ENCODE measurements at places on chromosomes 16 and 17. TPM values are rescaled to one million over a fixed set of nuclear protein-coding genes. Genes with fewer than 3 reads are reported as not detected.
A peak's percentile ranks its signal among the peaks of the same experiment; 100 is the strongest.

The CD68 gene
- total RNA-seq = 3.3 TPM

The IST1 gene
- total RNA-seq = 174 TPM

The WFDC1 gene
- total RNA-seq = 5.6 TPM

DNA sequence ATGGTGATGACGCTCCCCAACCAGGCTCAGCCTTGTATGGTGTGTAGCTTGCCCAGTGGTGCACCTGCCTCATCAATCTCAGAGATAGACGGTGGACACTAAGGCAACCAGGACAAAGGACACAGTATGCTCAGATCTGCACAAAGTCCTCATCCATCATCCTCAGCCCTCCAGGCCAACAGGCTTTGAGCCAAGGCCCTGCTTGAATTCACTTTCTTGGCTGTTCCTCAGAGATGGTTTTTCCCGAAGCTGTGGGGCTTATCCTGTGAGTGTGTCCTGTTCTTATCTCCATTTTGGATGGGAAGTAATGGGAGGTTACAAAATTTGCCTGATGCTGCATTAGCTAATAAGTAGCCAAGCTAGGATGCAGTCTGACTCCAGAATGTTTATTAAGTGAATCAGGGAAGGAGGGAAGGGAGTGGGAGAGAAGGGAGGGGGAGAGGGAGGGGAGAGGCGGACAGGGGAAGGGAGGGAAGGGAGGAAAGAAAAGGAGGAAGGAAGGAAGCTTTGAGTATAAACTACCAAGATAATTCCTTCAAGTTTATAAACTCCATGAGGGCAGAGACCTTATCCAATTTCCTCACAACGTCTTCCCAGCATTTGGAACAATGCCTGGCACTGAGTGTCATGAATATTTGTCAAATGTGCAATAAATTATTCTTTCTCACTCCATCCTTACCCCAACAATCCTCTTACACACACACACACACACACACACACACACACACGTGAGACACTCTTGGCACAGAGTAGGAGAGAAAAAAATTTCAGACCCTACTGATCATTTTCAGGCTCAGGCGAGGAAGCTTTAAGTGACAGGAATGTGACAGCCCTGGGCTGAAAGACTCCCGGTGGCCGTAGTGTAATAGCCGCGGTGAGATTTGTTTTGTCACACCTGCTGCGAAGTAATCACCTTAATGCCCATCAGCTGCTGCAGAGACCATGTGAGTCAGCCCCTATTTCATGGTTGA is 84.3 kb downstream of the BMERB1 start:
- H3K36me3 ChIP-seq = peaks cover 7% of the 10 kb centered on the region
- H3K27me3 ChIP-seq = no peaks in the 10 kb centered on the region
- H3K4me3 ChIP-seq = no peak overlapping the region
- H3K4me1 ChIP-seq = peaks cover 14% of the 10 kb centered on the region

- no peak for DNase-seq
- no peaks in the 10 kb centered on the region for H3K36me3 ChIP-seq
- no peak overlapping the region for H3K4me3 ChIP-seq
These were observed 2.9 kb upstream of the EPX start for GRCh38 chr17:58189436-58190146.

GRCh38 chr16:70252355-70252988 is 732 bp upstream of the EXOSC6 start:
- peak overlapping the region; percentile 73 for H3K4me3 ChIP-seq
- DNase-seq = peak; percentile 64
- H3K27me3 ChIP-seq = no peaks in the 10 kb centered on the region
- peaks cover 25% of the 10 kb centered on the region for H3K36me3 ChIP-seq

DNA sequence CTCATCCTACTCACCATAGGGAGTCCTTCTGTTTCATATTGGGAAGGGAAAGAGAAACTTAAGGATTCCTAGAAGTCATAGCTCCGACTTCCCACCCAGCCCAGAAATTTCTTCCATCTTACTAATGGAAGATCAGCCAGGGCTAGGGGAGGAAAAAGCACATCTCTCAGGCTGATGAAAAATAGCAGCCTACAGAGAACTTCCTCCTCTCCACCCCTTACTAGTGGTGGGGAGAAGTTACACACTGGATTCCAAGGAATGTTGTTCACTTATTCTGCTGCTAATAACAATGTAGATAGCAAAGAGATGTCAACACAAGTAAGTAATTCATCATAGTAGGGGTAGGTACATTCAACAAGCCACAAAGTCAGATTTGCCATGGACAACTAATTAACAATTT is 94.4 kb downstream of the SPACA3 start:
- H3K27me3 ChIP-seq = peaks cover 37% of the 10 kb centered on the region
- no peaks in the 10 kb centered on the region for H3K4me1 ChIP-seq

DNA sequence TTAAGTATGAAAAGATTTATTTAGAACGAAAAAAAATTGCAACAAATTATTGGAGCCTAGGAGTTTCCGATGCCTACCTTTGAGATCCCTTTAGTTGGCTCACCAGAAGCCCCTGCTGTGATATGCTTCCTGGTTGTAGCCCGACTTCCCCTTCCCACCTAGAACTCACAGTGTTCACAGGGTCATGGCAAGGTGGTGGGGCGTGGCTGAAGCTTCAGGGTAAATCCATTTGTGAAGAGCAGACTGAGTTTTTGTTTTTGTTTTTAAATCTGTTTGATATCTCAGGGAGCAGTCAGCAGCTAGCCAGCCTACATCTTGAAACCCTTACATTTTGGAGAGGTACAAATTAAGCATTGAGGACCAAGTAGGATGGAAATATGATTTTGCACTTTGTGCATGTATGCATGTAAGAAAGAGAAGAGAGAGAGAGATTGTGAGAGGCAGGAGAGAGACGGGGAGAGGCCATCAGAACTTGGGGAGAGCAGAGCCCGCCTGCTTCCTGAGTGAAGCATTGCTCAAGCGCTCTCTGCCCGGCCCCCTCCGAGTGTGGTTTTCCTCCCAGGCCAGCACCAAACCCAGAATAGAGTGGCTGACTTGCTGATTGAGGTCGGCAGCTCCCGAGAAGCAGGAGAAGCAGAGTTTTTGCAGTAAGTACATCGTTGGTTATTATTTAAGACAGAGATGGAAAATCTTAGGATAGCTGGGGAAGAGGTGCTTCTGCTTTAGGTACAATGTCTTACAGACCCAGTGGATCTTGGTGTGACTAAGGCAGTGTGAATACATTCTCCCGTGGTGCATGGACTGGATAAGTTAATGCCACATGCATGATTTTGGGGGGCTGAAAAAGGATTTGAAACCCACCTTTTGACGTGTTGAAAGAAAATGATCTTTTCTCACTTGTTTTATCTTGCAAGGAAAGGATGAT is 64.2 kb downstream of the SPECC1 start:
- no peak overlapping the region for H3K27ac ChIP-seq
- no peak for DNase-seq
- H3K36me3 ChIP-seq = no peaks in the 10 kb centered on the region
- H3K27me3 ChIP-seq = peaks cover 4% of the 10 kb centered on the region
- peaks cover 23% of the 10 kb centered on the region for H3K4me1 ChIP-seq
- no peak overlapping the region for H3K4me3 ChIP-seq

DNA sequence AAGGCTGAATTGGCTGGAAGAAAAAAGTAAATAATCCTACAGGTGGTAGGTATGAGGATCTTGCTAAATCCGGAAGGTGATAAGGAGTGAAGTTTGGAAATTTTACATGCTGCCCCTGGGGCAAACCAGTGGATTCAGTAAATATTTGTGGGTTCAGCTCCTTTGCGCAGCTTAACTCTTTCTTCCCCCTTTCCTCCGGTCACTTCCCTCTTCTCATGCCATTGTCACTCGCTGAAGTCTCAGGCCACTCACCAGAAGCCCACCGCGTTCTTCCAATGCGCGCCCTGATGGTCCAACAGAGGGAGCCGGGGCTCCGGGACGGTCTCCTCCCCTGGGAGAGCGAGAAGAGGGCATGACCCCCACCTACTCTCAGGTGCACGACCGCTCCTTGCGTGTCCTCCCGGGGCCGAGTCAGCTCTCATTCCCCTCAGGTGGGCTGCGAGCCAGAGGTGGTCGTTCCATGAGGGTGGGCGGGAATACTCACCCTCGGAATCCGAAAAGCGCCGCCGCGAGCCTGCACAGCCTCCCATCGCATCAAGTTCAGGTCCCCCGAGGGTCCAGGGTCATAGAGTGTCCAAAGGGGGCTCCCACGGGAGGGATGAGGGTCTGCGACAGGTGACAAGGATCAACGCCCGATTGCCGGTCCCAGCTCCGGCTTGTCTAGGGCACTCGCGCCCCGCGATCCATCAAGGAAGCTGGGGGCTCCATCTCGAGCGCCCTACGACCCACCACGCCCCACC is 474 bp downstream of the CLN3 start:
- H3K36me3 ChIP-seq = peaks cover 5% of the 10 kb centered on the region
- DNase-seq = no peak
- peaks cover 4% of the 10 kb centered on the region for H3K4me1 ChIP-seq
- no peaks in the 10 kb centered on the region for H3K27me3 ChIP-seq

- no peak overlapping the region for H3K4me3 ChIP-seq
- DNase-seq = no peak
- peaks cover 4% of the 10 kb centered on the region for H3K4me1 ChIP-seq
- H3K36me3 ChIP-seq = no peaks in the 10 kb centered on the region
- no peaks in the 10 kb centered on the region for H3K27me3 ChIP-seq
- no peak overlapping the region for H3K27ac ChIP-seq
These were observed 219.0 kb downstream of the FTO start for GRCh38 chr16:53922807-53923571.

GRCh38 chr17:19341641-19342610 is 20.6 kb downstream of the B9D1 start:
- no peaks in the 10 kb centered on the region for H3K27me3 ChIP-seq
- H3K4me1 ChIP-seq = peaks cover 44% of the 10 kb centered on the region
- no peaks in the 10 kb centered on the region for H3K36me3 ChIP-seq

- H3K27ac ChIP-seq = no peak overlapping the region
- H3K4me1 ChIP-seq = peaks cover 7% of the 10 kb centered on the region
- H3K27me3 ChIP-seq = no peaks in the 10 kb centered on the region
- no peak for DNase-seq
- H3K4me3 ChIP-seq = no peak overlapping the region
- H3K36me3 ChIP-seq = peaks cover 21% of the 10 kb centered on the region
These were observed 23.5 kb downstream of the TMC6 start for GRCh38 chr17:78105101-78105500.

DNA sequence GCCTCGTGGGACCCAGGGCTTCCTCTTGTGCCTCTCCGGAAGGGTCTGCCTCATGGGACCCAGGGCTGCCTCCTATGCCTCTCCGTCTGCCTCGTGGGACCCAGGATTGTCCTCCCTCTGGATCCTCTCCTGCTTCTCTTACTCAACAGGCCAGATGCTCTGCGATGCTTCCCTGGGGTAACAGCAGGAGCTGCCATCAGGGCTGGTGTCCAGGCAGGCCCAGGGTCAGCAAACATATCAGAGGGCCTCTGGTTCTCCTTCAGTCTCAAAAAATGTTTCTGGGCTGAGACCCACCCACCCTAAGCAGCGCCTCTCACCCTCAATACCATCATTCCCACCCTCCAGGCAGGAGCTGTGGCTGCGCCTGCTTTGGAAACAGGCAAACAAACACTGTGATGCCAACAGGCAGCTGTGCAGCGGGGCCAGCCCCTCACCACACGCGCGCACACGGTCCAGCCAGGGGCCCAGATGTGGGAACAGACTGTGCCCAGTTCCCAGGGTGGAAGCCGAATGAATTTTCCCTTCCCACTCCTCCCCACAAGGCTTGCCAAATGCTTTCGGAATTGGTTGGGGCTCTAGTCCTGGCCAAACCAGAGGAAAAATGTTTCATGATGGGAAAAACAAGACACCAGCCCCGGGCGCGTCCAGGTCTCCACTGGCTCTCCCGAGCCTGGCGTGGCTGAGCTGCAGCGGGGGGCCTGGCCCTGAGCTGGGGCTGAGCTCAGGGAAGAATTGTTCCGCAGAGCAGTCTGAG is 11.3 kb downstream of the TIMM22 start:
- H3K4me3 ChIP-seq = no peak overlapping the region
- H3K36me3 ChIP-seq = peaks cover 14% of the 10 kb centered on the region
- H3K27ac ChIP-seq = no peak overlapping the region

DNA sequence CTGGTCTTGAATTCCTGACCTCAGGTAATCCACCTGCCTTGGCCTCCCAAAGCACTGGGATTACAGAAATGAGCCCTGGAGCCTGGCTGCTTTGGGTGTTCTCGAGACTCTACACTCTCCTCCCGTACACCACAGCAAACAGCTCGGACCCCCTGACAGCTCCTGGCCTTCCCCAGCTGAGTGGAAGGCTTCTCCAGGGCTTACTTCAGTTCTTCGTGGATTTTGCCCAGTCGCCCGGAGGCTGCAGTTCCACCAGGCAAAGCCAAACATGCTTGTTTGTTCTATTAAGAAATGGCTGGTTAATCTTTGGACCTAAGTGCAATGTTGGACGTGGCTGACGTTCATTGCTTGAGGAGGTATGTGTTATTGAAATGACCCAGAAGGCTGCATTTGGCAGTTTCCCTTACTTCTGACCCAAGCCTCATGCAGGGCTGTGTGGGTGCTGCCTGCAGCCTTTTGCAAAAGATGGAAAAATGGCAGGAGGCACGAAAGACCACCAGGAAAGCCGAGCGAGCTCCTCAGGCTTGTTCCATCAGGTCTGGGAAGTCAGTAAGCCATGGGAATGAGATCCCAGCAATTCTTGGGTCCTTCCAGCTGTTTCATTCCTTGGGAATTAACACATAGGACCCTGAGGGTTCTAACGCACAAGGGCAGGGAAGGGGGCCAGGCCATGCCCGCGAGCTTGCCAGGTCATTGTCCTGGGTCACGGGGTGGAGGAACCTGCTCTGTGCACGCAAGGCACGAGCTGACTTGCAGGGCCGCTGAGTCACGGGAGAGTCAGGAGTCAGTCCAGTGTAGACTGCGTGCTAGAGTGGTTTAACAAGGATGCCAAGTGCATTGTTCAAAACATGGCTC is 23.9 kb upstream of the KLHDC4 start:
- H3K36me3 ChIP-seq = no peaks in the 10 kb centered on the region
- peaks cover 19% of the 10 kb centered on the region for H3K4me1 ChIP-seq
- no peaks in the 10 kb centered on the region for H3K27me3 ChIP-seq
